ENCODE measurements at places on chromosomes 4 and X.
A peak's percentile ranks its signal among the peaks of the same experiment; 100 is the strongest.

DNA sequence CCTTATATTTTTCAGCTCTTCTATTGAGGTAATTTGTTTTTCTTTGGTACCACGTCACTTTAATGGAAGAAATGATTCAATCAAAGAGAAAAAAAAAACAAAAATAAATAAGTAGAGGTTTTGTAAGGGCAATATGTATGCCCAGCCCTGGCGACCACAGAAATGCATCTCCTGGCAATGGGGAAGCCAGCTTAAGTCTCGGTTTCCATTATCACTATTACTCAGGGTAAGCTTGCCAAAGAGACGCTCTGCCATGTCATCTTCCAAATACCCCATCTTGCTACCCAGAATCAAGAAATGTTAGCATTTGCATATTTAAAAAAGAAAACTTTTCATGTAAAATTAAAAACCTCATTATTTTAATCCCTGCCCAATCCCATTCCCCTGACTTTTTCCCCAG is 68.8 kb downstream of the FAM47C start:
- no peak for DNase-seq

GRCh38 chrX:103376979-103377324 is 614 bp downstream of the BEX3 start:
- peak; percentile 1 for DNase-seq

- no peak for DNase-seq
Observed at GRCh38 chr4:41718907-41719306, 29.6 kb downstream of the PHOX2B start.

GRCh38 chr4:93063325-93063724 is 759.6 kb downstream of the GRID2 start:
- DNase-seq, result no peak

GRCh38 chr4:140012688-140013486 is 141.1 kb downstream of the MAML3 start:
- peak; percentile 48 for DNase-seq

GRCh38 chrX:3771766-3772165 is 58.3 kb upstream of the PRKX start:
- DNase-seq, result no peak

GRCh38 chr4:115334736-115335411 is 221.5 kb upstream of the NDST4 start:
- DNase-seq, result no peak

GRCh38 chr4:181766061-181766548 is 477.1 kb upstream of the TENM3 start:
- no peak for DNase-seq

- DNase-seq, result no peak
Observed at GRCh38 chr4:136320465-136320813, 1211.9 kb downstream of the PCDH18 start.

DNA sequence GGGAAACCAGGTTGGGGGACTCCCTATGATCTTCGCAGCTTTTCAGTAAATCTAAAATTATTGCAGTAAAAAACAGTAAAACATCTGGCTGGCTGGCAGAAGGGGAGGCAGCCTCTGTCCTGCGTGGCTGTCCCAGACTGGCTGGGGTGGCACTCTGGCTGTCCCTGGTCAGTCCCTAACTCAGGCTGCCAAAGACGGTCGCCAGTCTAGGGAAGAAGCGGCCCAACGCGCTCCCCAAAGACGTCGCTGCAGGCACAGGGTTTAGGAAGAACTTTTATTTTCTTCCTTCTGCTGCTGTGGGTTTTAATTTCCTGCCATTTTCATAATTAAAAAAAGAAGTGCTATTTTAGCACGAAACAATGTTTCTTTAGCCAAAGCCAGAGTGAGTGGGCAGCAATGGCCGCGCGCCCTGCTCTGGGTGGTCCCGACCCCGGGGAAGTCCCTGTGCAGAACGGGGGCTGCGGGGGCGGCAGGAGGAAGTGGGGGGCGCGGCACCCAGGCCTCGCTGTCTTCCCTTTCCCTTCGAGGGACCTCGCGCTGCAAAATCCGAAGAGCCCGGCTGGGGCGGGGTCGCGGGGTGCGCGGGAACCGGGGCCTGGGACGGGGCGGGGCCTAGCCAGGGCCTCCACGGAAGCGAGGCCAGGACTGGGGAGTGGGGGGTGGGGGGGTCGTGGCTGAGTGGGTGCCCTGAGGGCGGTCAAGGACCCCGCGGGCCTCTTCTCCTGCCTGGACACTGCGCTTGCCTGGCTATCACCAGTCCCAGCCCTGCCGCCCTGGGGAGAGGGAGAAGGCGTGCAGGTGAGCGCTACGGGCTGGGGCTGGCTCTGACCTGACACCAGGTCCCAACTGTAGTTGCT is 6.3 kb upstream of the LETM1 start:
- DNase-seq, result peak; percentile 45

GRCh38 chr4:71604785-71605184 is 179.1 kb downstream of the GC start:
- no peak for DNase-seq

- no peak for DNase-seq
Observed at GRCh38 chr4:129378364-129378763, 282.4 kb downstream of the C4orf33 start.

DNA sequence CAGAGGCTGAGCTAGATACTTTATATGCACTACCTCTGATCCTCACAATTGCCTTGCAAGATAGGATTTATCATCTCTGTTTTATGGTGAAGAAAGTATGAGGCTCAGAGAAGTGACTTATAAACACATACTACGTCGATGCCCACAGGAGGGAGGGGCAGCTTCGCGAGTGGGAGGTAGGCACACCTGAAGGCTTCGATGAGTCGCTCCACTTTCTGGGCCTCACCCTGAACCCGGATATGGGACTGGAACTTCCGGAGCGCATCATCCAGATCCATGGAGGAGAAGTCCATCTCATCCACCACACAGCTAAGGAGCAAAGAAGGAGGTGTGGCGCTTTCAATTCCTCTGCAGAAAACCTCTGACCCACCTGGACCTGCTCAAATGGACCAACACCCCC is 22.9 kb upstream of the KDM5C start:
- DNase-seq, result no peak

DNA sequence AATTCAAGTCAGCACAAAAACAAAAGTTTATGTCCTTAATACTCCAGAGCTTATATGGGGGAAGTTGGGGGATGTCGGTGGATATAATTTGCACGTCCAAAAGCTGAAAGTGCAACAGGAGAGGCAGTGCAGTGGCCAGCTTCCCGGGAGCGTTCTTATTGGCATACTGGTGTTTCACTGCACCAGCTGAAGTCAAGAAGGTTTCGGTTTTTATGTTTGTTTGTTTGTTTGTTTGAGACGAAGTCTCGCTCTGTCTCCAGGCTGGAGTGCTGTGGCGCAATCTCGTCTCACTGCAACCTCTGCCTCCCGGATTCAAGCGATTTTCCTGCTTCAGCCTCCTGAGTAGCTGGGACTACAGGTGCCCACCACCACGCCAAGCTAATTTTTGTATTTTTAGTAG is 28.6 kb upstream of the TLR3 start:
- DNase-seq, result no peak

DNA sequence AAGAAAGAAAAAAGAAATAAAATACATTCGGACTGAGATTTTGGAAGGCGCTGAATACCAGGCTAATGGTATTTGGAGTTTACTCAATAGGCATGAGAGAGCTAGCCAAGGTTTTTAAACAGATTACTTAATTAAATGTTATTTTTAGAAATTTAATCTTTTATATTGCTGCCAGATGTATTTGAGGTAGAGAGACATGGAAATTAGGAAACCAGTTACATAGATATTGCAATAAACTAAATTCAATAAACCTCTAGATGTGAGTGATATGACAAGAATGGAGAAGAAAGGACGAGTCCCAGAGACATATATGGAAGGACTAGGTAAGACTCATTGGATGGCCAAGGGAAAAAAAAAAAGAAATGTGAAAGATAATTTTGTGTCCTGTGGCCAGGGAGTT is 38.5 kb upstream of the IL13RA1 start:
- DNase-seq, result no peak

DNA sequence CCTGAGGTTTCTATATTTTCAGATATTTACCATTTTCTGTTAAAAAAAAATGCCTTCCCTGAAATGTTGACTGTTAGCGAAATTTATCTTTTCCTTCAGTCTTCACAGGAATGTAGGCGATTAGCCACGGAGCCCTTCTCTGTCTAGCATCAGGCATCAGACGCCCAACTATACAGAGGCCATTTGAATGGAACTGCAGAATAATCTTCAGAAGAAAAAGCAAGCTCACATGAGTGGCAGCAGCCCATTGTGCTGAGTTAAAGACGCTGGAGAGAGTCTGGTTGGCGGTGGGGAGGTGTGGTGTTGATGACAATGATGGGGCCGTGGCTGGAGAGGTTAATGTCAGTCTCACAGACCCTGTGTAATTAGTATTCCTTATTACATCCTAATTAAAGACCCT is 196.8 kb upstream of the LEF1 start:
- no peak for DNase-seq

DNA sequence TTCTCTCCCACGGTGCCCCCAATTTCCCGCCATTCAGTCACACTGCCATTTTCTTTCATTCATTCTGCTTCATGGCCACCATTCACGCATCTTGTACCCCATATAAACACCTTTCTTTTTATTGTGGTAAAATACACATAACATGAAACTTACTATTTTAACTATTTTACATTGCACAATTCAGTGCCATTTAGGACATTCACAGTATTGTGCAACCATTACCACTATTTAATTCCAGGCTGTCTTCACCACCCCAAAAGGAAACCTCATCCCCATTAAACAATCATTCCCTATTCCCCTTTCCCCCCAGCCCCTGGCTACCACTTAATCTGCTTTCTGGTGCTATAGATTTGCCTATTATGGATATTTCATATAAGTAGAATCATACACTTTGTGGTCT is 15.9 kb downstream of the SPACA5 start:
- DNase-seq, result no peak

DNA sequence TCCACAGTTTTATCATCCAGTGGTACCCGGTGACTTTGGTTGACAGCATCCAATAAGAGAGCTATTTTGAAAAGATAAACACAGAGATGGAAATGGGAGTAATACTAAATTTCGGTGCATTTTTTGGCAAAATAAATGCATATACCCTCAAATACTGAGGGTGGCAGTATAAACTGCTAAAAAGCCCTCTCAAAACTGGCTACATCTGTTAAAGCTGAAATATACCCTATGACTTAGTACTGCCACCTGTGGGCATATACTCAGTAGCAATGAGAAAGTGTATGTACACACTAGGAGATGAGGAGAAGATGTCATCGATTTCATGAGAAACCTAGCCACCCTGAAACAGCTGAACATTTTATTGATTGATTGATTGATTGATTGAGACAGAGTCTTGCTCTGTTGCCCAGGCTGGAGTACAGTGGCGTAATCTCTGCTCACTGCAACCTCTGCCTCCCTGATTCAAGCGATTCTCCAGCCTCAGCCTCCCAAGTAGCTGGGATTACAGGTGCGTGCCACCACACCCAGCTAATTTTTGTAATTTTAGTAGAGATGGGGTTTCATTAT is 12.2 kb upstream of the TMEM128 start:
- no peak for DNase-seq

GRCh38 chrX:51728202-51728601 is 15.0 kb upstream of the GSPT2 start:
- DNase-seq, result no peak

GRCh38 chr4:11525085-11525484 is 96.4 kb upstream of the HS3ST1 start:
- no peak for DNase-seq

DNA sequence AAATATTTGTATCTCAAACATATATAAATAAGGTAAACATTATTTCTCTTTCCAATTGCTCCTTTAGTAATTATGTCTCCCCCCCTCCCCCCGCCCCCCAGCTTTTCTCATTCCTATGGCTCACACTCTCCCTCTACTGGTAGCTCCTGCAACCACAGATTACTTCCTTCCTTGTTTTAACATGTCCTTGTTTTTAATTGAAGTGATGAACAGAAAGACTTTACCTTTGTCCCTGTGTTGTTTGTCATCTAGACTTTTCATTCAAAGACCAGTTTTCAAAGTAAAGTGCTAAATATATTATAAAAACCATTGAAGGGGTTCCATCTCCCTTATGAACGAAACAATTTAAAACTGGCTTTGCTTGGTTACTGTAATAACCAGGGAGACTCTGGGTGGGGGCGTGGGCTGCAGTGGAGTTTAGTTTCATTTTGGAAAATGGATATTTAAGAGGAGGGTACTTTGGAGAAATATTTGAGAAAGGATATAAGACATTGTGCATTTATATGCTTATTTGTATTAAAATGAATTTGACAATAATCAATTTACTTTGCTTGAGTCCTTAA is 352.9 kb downstream of the RAPGEF2 start:
- DNase-seq, result peak; percentile 5

DNA sequence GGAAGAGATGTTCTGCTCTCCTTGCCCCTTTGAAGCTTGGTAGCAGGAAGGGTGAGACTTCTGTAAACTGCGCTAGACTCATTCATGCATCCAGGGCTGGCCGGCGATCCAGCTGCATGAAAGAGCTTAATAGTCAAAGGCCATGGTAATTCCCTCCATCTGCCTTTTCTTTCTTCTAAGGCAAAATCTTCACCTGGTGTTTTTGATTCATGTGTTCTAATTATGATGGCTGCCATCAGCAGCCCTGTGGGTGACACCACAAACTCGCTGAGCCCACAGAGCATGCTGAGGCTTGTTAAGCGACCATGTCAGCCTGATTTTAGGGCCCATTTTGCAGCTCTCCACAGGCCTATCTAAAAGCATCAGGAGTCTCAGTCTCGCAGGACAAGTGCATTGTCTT is 450.1 kb upstream of the TENM3 start:
- DNase-seq, result no peak

DNA sequence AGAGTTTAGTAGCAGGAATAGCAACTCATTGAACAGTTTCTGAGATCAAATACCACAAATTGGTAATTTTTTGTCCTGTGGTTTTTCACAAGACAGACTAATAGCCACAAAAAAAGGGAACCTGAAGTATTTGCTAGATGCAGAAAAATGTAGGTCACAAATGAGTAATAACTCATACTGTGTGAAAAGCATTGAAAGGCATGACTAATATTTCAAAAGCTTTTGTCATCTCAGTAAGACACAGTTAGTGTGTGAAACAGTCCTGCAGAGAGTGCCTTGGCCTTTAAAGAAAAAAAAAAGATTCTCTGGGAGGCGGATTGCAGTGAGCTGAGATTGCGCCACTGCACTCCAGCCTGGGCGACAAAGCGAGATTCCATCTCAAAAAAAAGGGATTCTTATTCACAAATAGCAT is 31.4 kb upstream of the SLC25A31 start:
- DNase-seq, result no peak

GRCh38 chrX:44400588-44400987 is 57.1 kb upstream of the EFHC2 start:
- DNase-seq, result peak; percentile 69

- no peak for DNase-seq
Observed at GRCh38 chr4:99219072-99219471, at the start of gene ADH6. TSS of gene ADH6 (minus strand) at chr4:99219246. CDS start at chr4:99219152, 94 bp downstream.

GRCh38 chrX:68114573-68115129 is 318.6 kb downstream of the OPHN1 start:
- no peak for DNase-seq

GRCh38 chr4:36485885-36486284 is 204.5 kb downstream of the DTHD1 start:
- no peak for DNase-seq

Data from activated T-cell treated with anti-CD3 and anti-CD28 coated beads, Interleukin-2, amount 50 U/mL, for 72 hours (primary cell).